ENCODE measurements at places on chromosomes 1 and 21.
A peak's percentile ranks its signal among the peaks of the same experiment; 100 is the strongest.

GRCh38 chr21:43951911-43952703 is 60.0 kb upstream of the TRAPPC10 start:
- no peak for DNase-seq

DNA sequence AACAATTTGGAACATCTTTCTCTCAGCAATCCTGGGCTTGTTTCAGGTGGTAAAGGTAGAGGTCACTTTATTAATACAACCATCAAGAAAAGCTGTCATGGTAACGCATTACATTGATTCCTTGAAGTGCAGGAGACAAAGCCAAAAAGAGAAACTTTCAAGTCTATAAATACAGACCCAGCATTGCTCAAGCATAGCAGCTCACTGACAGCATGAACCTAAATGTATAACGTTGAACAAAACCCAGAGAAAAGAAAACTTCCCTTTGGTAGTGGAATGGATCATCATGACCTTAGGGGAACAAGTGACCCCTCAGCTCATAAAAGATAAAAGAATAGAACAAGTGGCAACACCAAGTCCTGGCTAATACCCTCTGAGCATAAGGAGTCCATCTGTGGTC is 332.2 kb downstream of the NTNG1 start:
- no peak for DNase-seq

GRCh38 chr1:44707959-44708831 is 22.8 kb downstream of the RNU5D-1 start:
- DNase-seq, result peak; percentile 79

- DNase-seq, result peak; percentile 5
Observed at GRCh38 chr1:154616659-154617345, 8.8 kb upstream of the ADAR start.

DNA sequence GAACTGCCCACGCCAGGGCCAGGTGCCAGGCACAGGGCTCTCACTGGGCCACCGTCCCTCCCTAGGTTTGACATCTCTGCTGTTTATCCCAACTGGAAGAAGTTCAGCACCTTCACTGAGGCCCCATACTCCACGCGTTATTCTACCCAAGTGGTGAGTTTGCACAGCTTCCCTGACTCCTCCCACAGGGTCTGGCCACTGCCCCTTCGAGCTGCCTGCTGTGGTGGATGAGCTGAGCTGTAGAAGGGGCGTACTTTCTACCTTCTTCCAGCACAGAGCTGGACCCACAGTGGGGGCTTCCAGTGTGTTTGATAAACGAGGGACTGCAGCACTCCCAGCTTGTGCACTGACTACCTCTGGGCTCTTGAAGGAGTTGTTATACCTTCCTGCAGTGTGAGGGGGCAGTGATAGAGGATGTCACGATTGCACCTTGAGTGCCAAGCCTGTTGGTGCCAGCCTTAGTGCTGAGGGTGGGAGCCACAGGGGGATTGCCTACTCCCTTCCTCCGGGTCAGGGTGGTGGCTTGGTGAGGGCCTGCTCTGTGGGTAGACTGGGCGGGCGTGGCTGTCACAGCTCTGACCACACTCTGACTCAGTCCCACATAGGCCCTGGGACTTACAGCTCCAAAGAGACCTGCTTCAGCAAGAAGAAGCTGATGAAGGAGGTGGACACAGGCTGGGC is 5.9 kb upstream of the TTC22 start:
- peak; percentile 38 for DNase-seq

DNA sequence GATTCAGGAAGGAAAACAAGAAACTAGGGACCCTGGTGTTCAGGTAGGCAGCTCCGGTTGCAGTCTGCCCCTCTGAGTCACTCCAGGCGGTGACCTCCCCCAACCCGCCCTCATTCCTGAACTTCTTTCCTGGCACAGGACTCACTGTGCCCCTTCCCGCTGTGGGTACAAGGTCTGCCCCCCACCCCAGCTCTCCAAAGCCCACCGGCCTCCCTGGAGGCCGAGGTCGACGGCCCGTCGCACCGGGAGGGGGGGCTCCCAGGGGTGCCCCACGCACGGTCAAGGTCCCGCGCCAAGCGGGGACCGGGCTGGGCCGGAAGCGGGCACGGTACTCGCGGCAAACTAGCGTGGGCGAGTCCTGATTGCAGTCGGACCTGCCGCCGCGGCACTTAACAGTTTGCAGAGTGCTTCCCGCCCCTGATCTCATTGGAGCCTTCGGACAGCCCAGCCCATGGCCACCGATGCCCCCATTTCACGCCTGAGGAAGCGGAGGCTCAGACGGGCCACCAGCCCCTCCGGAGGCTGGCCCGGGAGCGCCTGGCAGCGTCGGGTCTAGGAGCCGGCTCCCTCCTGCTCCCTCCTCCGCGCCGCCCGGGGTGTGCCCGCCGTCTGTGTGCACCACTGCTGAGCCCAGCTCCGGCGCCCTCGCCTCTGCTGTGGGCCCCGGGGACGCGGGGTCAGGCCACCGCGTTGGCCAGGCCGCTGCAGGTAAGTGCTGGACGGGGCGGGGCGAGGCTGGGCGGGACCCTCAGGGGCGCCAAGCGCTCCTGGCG is at the start of gene GJB3:
Gene GJB3 (plus strand): TSS at position 144 of the 773 bp plus-strand sequence. CDS start 3,549 bp downstream, outside the sequence.
- no peak for DNase-seq

DNA sequence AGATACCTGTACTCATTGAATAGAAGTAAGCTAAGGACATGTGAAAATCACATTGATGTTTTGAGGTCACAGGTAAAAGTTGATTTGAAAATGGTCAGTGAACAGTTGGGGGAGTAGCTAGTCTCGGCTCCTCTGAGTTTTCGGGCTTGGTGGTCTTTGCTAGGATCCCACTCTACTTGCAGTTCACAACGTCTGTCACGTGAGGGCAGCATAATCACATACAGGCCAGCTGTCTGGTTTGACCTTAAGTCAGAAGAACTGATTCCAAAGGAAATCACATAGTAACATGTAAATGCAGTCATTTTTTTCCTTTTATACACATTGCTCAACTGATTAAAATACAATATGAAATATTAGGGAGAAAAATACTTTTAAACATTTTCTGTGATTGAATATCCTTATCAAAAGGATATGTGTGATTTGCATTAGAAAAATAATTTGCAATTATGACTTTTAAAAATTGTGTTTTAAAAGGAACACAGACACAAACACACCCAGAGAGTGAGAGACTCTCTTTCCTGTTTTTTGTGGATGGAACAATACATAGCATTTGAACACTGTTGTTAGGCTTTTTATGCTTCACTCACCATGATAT is 21.8 kb upstream of the PDC start:
- peak; percentile 79 for DNase-seq

GRCh38 chr1:23118407-23118806 is 50.2 kb downstream of the LUZP1 start:
- DNase-seq, result no peak

- no peak for DNase-seq
Observed at GRCh38 chr1:25573591-25573930, 30.2 kb downstream of the LDLRAP1 start.

DNA sequence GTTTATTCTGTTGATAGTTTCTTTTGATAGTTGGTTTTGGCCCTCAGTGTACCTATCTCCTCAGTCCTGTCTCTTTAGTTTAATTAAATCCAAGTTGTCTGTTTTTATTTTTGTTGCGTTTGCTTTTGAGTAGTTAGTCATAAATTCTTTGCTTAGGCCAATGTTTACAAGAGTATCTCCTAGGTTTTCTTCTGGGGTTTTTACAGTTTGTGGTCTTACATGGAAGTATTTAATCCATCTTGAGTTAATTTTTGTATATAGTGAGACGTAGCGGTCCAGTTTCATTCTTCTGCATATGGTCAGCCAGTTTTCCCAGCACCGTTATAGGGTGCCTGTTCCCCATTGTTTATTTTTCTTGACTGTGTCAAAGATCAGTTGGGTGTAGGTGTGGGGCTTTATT is 139.4 kb downstream of the POU2F1 start:
- no peak for DNase-seq

- no peak for DNase-seq
Observed at GRCh38 chr1:82614090-82614489, 813.4 kb downstream of the ADGRL2 start.

GRCh38 chr1:48214820-48215219 is 7.7 kb upstream of the SLC5A9 start:
- DNase-seq, result no peak

- no peak for DNase-seq
Observed at GRCh38 chr1:16235944-16236510, 956 bp downstream of the CPLANE2 start.

DNA sequence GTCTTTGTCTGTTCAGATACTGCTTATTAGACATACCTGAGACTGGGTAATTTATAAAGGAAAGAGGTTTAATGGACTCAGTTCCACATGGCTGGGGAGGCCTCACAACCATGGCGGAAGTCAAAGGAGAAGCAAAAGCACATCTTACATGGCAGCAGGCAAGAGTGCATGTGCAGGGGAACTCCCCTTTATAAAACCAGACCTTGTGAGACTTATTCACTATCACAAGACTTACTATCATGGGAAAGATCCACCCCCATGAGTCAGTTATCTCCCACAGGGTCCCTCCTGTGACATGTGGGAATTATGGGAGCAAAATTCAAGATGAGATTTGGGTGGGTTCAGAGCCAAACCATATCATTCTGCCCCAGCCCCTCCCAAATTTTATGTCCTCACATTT is 7.1 kb upstream of the PSMA5 start:
- DNase-seq, result peak; percentile 53

GRCh38 chr1:227885648-227886502 is 61.9 kb downstream of the WNT9A start:
- DNase-seq, result peak; percentile 74

GRCh38 chr1:236117710-236118109 is 24.6 kb upstream of the GPR137B start:
- DNase-seq, result no peak

- DNase-seq, result no peak
Observed at GRCh38 chr1:227777156-227777555, 38.3 kb upstream of the PRSS38 start.

Measured in fibroblast of mammary gland (primary cell).